ENCODE measurements at places on chromosomes 7 and 10.

GRCh38 chr10:105354010-105354409 is 712.9 kb downstream of the SORCS3 start:
- DNase-seq: no peak

- no peak for DNase-seq
These were observed 263.4 kb downstream of the KCNMA1 start for GRCh38 chr10:77374189-77374656.

GRCh38 chr7:142348921-142349405 is 91.1 kb upstream of the PRSS58 start:
- DNase-seq: no peak

- no peak for DNase-seq
These were observed 96.8 kb downstream of the GLRX3 start for GRCh38 chr10:130233035-130233360.
